ENCODE measurements at places on chromosomes 5 and 9.

DNA sequence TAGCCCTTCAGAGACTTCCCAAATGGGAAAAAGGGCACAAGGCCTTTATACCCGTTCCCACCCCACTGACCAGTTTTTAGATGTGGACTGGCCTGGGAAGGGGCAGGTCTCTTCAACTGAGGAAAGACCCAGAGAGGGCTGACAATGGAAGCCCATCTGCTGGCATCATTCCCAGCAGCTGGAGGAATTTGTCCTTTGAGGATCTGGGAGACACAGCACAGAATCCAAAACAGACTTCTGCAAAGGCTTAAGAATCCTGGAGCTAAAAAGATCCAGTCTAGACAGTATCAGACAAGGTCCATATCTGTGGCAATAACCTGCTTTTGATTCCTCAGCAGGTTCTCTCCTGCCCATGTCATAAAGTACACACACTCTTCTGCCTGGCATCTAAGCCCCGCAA, 329.2 kb downstream of the TMEM167A start:
- DNase-seq = no peak

GRCh38 chr5:135718651-135719050, 115.8 kb upstream of the SLC25A48 start:
- DNase-seq = no peak

- no peak for DNase-seq
Observed at GRCh38 chr9:105233873-105234272, 10.6 kb upstream of the SLC44A1 start.

DNA sequence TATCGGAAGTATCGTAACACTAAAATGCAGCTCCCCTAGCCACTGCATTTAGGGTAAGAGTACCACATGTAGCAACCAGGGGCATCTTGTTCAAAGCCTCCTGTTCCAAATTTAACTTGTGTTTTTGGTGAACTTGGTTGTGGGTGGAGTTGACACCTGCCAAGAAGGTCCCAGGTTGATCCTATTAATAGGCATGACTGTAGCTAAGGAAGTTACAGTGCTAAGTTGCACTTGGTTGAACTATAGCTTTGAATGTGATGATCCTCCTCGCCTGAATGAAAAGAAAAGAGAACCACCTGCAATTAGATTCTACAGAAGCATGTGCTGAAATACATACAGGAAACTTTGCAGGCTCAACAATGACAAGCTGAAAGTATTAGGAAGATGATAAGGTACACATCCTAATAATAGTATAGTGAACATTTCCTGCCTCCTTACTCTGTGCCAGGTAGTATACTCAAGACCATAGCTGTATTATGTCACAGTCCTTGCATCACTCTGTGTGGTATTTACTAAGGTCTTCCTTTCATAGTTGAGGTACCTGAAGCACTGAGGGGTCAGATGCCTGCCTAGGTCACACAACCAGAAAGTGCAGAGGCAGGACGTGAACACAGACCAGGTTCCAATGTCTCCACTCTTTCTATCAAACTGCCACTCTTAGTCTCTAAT, 64.5 kb upstream of the PIP5K1B start:
- no peak for DNase-seq

GRCh38 chr5:5198135-5198534, 58.0 kb downstream of the ADAMTS16 start:
- no peak for DNase-seq

- DNase-seq = no peak
Observed at GRCh38 chr5:163424836-163425235, 12.6 kb upstream of the CCNG1 start.

- DNase-seq = no peak
Observed at GRCh38 chr9:35075358-35075757, 2.9 kb upstream of the VCP start.
